Left renal cortex interstitium (tissue), 4 donors: ENCODE measurements at places on chromosomes 13 and 19.
A peak's percentile ranks its signal among the peaks of the same experiment; 100 is the strongest.

DNA sequence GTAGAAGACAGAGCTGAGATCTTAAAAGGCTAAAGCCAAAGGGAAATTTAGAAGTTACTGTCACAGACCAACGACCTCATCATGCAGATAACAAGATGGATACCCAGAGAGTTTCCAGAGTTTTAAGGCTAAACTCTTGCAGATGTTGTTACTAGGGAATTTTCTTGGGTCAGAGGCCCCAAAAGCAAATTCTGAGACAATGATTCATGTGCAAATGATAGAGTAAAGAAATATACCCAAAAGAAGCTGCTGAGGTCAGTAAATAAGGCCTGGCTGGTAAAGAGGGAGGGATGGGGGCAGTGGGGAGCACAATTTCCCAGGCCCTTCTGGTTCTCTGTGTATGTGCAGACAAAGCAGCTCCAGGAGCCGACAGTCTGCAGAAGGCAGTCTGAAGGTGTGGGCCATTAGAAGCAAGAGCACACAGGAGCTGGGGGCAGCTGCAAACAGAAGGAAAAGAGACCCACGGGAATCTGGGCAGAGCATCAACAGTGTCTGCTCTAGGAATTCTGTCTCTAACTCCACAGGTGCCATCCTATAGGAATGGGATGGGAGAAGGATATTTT is 330.8 kb downstream of the TBC1D4 start:
- no peak for DNase-seq

DNA sequence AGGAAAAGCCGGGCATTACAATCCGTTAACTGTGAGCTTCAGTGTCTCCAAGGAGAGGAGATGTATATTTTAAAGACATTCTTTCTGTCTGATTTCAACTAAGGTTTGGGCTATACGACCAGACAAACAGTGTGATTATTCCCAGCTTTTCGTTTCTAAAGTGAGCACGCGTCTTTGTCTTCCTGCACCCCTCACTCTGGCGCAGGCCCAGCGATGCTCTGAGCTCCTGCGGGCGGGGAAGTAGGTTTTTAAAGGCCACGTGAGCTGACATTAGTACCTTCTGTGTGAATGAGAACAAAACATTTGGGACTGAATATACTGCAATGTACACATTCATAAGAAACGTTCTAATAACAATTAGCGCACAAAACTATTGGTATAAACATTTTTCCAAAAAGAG is 15.3 kb upstream of the RANBP3 start:
- DNase-seq: no peak

GRCh38 chr13:44052780-44053184 is 173.1 kb downstream of the LACC1 start:
- peak; percentile 40 for DNase-seq

GRCh38 chr13:97883396-97883795 is 70.1 kb upstream of the IPO5 start:
- DNase-seq: no peak

- peak; percentile 41 for DNase-seq
Measured at GRCh38 chr13:42110410-42111155, 62.1 kb downstream of the DGKH start.

DNA sequence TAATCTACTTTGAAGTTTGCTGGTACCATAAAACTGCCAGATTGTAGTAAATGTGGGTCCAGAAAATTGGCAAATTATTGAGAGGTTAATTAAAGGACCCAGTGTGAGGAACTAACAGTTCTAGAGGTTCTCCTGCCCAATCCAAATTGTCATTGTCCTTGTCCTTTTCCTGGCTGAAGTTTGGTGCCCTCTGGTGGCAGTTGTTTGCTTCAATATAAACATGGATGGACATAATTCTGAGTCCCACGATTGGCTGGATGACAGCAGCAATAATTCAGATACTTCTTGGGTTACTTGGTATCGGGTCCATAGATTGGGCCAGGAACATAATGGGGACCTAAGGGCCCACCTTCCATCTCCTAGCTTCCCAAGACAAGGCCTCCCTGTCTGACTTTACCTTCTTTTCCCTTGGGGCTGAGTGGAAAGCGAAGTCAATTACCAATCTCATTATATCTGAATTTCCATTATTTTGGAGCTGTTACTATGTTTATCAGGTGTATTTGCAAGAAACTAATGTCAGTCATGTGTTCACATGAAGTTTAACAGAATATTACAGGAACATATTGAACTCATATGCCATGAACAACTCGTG is 33.8 kb upstream of the GARRE1 start:
- no peak for DNase-seq

GRCh38 chr13:29449726-29450125 is 145.8 kb downstream of the SLC7A1 start:
- DNase-seq: no peak

- DNase-seq: no peak
Measured at GRCh38 chr19:2228157-2229030, 7.7 kb downstream of the PLEKHJ1 start.

GRCh38 chr13:48831248-48831647 is 144.5 kb upstream of the FNDC3A start:
- DNase-seq: no peak

GRCh38 chr13:34751492-34751891 is 190.6 kb upstream of the NBEA start:
- no peak for DNase-seq

- no peak for DNase-seq
Measured at GRCh38 chr19:46721269-46722003, 4.5 kb upstream of the PRKD2 start.

DNA sequence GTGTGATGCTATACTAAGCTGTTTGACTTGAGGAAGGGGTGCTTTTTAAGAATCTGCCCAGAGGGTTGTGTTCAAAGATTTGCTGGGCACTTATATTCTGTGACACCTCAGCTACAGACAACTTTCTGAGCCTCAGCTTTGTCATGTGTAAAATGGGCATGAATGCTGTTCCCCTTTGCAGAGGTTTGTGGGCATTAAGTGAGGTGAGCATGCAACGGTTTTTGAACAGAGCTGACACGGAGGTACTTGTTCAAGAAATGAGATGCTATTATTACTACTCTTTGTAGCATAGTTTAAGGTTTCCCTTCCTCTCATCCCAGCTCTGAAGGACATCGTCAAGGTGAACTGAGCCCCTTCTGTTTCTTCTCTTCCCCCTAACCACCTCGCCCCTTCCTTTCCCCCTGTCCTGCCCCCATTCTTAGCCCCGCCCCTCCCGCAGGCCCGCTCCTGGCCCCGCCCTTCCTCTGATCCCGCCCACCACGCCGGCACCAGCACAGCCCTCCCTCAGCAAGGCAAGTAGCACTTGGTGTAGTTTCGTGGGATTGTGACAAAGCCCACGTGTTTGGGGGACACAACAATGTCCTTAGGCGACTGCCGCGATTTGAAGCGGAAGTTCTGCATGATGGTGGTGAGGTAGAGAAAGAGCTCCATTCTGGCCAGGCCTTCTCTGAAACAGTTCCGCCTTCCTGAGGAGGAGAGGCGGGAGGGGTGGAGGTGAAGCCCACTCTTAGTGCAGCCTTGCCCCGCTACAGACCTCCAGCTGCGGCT is 26.1 kb upstream of the CYP2A7 start:
- no peak for DNase-seq

- DNase-seq: no peak
Measured at GRCh38 chr19:32866061-32866460, 3.5 kb downstream of the SLC7A9 start.

GRCh38 chr19:2014731-2015607 is 545 bp downstream of the BTBD2 start:
- DNase-seq: no peak

- no peak for DNase-seq
Measured at GRCh38 chr13:77832339-77833100, 86.1 kb downstream of the EDNRB start.

DNA sequence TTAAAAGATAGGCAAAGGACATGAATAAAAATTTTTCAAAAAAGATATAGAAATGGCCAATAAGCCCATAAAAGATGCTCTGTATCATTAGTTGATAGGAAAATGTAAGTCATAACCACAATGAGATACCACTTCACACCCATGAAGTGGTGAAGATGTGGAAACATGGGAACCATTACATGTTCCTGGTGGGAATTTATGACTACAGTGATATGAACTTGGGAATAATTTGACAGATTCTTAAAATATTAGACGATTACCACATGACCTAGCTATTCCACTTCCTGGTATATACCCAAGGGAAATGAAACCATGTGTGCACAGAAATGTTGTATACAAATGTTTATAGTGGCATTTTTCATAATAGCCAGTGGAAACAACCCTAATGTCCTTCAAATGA is 232.2 kb downstream of the GGACT start:
- DNase-seq: no peak

DNA sequence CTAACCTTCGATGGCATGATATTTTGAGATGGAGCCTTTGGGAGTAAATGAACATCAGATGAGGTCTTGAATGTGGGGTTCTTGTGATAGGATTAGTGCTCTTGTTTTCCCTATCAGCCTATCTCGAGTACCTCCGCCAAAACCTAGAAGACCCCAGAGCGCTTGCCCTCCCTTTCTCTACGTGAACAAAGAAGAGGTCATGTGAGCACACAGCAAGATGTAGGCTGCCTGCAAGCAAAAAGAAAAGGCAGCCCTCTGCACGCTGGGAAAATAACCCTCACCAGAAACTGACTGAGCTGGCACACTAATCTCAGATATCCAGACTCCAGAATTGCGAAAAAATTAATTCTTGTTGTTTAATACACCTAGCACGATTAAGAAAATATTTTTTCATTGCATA is 799.8 kb upstream of the SLC10A2 start:
- DNase-seq: no peak

DNA sequence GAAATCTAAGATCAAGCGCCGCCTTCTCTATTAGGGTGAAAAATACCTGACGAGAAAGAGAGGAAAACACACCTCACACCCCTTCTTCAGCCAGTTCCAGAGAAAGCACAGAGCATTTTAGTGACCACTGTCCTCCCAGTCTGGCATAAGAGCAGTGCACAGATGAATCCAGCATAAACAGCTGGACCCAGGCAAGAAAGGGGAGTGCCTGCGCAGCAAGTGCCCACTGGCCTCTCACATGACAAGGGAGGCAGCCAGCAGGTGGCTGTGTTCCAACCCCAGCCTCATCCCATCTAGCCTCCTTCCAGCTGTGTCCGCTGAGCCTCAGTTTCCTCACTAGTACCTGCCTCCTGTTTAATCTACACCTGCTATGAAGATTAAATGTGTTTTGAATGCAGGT is 8.0 kb downstream of the MED26 start:
- no peak for DNase-seq

- DNase-seq: no peak
Measured at GRCh38 chr13:33016414-33017322, at the start of gene KL. Gene KL (plus strand): TSS chr13:33016423. CDS start chr13:33016441, 18 bp downstream.
